Mammary epithelial cell (primary cell): ENCODE measurements at places on chromosomes 2 and 18.

- DNase-seq: no peak
Observed at GRCh38 chr2:8506746-8507145, 175.1 kb upstream of the ID2 start.

GRCh38 chr2:37833423-37833822 lies 91.7 kb upstream of the RMDN2 start:
- peak; percentile 25 for DNase-seq

DNA sequence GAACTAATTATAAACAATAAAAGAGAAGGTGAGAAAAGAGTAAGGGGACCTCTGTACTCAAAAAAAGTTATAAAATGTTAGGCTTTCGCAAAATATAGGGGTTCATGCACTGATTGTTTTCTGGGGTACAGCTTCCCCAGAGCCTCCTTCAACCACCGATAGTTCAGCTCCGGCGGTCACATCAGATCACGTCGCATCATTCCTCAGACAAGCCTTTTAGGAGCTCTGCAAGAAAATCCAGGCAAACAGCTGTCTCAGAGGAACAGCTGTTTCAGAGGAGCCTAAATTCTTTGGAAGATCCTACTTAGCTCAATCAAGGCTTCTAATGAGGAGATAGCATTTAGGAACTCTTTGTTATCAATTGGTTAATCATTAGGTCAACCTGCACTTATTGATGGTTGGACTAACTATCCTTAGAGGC lies 78.7 kb downstream of the MYCN start:
- DNase-seq: no peak

GRCh38 chr2:207008105-207008990 lies 69.0 kb downstream of the CPO start:
- no peak for DNase-seq

DNA sequence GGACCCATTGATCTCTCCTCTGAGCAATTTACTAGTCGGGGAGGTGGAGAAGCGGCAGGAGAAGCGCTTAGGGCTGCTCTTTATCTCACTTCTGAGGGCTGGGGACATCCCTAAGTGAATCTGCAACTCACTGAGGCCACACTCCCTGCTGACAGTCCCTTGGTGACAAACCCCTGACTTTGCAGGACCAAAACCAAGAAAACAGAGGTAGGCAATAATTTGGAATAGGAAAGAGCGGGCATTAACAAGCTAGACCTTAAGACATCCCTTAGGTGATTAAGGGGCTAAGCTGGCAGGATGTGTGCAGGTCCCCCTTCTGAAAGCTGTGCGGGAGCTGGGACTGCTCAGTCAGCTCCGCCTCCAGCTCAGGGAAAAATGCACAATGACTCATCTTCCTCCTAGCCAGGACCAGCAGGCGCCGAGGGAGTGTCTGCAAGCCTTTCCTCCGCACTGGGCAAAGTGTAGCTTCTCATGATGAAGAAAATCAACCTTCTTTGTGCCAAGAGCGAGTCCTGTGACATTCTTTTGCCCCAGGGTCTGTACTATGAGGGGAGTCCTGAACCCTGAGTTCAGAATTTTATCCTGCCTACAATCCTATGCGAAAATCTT lies 63.3 kb downstream of the BOD1L2 start:
- peak; percentile 81 for DNase-seq

GRCh38 chr2:75415111-75415626 lies 145.6 kb downstream of the EVA1A start:
- no peak for DNase-seq
